ENCODE measurements at places on chromosomes 12 and 14.
A peak's percentile ranks its signal among the peaks of the same experiment; 100 is the strongest.

DNA sequence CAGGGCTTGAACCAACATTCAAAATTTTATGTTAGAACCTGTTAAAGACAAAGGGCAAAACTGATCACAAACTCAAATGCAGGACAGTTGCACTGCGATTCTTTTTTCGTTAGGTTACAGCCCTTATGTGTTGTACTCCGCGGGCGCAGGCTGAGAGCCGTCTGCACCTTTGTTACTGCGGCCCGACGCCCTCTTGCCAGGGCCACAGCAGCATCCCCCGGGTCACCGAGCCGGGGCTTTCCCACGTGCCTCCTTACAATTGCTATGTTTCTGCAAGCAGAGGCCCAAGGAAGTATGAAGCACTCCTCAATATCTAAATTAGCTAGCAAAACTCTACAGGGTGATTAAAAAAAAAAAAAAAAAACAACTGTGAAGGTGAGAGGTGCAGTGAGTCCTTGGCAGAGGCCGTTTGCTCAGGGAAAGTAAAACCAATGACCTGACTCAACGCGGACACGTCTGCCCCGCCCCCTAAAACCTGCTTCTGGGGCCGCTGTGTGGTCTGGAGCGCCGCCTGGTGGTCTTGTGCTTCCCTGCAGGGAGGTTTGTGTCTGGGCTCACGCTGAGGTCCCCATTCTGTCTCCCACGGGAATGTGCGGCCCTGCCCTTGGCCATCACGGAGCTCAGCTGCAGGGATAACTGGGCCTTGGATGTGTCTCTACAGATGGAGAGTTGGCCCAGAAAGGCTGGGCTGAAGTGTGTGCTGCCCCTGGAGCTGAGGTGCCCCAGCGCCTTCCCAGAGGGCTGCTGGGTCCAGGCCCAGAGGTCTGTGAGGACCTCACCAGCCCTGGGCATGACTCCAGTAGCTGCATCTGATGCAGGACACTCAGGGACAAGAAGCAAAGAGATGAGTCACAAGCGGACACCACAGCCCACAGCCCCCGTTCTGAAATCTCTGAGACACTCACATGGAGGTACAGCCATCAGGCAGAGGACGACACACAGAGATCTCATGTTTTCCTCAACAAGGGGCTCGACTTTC is 418.5 kb downstream of the TMEM121 start:
- DNase-seq: peak; percentile 55

DNA sequence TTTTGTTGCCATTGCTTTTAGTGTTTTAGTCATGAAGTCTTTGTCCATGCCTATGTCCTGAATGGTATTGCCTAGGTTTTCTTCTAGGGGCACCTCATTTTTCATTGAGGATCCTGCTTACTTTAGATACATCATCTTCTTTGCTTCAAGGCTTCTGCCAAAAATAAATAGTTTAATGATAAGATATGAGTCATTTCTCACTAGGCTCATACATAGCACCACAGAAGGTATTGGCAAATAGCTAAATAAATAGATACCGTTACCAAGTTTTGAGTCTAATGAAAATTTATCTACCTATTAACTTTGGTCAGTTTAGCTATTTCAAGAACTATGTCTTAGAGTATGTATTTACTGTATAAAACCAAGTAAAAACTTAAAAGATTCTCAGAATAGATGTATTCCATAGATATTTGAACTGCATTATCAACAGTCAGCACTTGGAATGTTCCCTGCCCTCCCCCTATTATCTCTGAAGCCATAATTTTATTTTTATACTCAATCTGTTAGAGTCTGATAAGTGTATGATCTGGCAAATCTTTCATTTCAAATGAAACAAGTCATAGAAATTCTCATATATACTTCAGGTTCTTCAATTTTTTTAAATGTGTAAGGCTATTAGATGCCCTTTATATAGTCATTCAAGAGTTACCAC is 310.2 kb downstream of the CCDC91 start:
- DNase-seq: no peak

DNA sequence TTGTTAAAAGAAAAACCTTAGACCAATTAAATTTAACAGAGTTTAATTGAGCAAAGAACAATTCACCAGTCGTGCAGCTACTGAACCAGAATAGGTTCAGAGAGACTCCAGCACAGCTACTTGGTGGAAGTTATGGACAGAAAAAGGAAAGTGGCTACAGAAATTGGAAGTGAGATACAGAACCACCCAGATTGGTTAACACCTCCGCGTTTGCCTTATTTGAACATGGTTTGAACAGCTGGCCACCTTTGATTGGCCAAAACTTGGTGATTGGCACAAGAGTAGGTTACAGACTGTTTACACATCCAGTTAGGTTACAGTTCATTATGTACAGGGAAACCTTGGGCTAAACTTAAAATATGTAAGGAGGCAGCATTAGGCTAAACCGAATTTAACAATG is 54.9 kb downstream of the SRGAP1 start:
- DNase-seq: no peak

DNA sequence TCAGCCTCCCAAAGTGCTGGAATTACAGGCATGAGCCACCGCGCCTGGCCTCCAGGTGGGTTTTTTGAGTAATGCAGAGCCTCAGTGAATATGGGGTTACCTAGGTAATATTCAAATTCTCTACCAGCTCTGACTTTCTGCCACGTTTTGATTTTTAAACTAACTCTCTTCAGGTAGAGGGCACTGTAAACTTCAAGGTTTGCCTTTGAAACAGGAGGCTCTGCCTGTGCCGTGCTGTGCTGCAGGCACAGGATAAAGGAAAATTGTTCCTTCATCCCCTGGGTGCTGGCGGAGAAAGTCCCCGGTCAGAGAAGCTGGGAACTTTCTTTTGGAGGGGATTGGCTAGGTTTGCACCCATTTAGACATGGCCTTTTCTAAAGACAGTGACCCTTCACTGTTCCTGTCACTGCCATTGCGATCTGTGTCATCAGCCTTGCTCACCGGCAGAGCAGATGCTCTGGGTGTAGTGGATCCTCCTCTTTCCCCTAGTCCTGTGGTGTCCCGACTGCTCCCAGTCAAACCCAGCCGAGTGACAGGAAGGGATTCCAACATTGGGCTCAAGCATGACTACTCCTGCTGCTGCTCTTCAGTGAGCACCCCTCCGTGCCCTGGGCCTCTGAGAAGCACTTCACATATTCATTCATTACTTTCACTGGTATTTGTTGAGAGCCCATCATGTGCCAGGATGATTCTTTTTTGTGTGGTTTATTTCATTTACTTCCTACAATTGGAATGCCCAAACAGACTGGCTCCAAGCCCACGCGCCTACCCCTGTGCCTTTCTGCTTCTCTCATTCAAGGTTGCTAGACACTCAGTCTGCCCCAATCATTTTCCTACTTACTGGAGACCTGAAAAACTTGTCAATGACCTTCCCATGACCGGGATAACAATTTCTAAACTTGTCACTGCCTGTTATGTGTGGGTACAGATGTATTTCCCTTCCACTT is 103.6 kb downstream of the TMEM30B start:
- peak; percentile 55 for DNase-seq

DNA sequence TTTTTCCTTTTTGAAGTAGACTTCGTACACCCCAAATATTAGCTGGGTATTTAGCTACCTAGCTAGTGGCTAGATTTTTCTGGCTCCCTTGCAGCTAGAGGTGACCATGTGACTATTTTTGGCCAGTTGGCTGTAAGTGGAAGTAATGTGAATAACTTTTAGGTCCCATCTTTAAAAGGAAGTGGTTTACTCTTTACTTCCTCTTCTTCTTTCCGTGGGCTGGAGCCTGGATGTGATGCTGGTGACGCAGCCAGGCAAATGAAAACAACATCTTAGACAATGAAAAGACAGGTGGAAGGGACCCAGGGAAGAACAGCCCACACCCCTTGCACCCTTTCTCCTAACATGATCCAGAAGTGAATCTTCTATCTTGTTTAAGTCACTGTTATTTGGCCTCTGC is 245.5 kb downstream of the ATP23 start:
- no peak for DNase-seq

DNA sequence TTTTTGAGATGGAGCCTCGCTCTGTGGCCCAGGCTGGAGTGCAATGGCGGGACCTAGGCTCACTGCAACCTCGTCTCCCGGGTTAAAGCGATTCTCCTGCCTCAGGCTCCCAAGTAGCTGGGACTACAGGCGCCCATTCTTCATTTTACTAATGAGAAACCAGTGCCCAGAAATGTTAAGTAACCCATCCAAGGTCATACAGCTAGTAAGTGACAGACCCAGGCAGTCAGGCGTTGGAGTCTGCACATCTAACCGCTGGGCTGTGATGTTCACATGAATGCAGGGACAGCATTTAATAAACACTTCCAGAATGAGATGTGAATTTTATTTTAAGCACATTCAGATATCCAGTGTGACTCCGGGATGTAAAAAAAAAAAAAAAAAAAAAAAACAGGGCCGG is 1.3 kb upstream of the TRIP11 start:
- no peak for DNase-seq

- no peak for DNase-seq
Observed at GRCh38 chr12:124676714-124677462, 109.5 kb upstream of the NCOR2 start.

- no peak for DNase-seq
Observed at GRCh38 chr12:10612984-10613348, 443 bp downstream of the MAGOHB start.

Data from NCI-H526 treated with DMSO at 0.1 percent for 48 hours (cell line).